Kidney epithelial cell (primary cell): ENCODE measurements at places on chromosomes 1 and 21. TPM values are rescaled to one million over a fixed set of nuclear protein-coding genes. Genes with fewer than 3 reads are reported as not detected.

GRCh38 chr1:30745156-30745833, 12.3 kb downstream of the LAPTM5 start:
- DNase-seq, result no peak

DNA sequence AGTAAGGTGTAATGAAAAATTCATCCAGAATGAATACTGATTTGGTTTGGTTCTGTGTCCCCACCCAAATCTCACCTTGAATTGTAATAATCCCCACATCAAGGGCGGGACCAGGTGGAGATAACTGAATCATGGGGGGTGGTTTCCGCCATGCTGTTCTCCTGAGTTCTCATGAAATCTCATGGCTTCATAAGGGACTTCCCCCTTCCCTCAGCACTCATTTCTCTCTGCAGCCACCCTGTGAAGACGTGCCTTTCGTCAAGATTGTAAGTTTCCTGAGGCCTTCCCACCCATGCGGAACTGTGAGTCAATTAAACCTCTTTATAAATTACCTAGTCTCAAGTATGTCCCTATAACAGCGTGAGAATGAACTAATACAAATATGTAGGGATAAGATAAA, 5.5 kb upstream of the SYNJ1 start:
- no peak for DNase-seq

Gene HSF2BP
- total RNA-seq, result 3.4 and 3.5 TPM in 2 replicates

Gene AGO4
- 14.0 and 14.2 TPM in 2 replicates for total RNA-seq

Gene FTCD
- total RNA-seq, result 0.33 TPM in 1 of 2 replicates, not detected in the other
